ENCODE measurements at places on chromosomes 5 and 9. TPM values are rescaled to one million over a fixed set of nuclear protein-coding genes. Genes with fewer than 3 reads are reported as not detected.

GRCh38 chr9:87490225-87490624, 7.4 kb upstream of the DAPK1 start:
- DNase-seq: no peak

DNA sequence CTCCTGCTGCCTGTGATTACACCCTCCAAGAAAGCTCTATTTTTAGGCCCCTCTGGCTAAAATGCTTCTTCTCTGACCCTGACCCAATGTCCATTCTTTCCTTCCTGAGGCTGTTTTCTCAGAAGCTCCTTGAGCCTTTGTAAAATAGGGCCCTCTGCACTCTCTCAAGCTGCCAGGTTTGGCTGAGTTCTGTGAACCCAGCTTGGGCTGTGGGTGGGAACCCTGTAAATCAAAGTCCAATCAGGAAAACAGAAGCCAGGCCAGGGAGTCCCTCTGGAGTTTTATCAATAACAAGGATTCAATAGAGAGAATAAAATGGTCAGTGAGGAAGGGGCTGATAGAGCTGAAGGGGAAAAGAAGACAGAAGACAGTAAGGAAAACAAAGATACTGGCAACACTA, 43.7 kb upstream of the ERCC6L2 start:
- no peak for DNase-seq

VCAN gene
- total RNA-seq: 66.9 TPM

DCANP1 gene
- total RNA-seq: not detected

TEX48 gene
- not detected for total RNA-seq

IL5 gene
- total RNA-seq: not detected

All from esophagus muscularis mucosa (tissue), 4 donors.